ENCODE measurements at places on chromosomes 5 and 9.

- DNase-seq, result no peak
These were observed 1383.5 kb downstream of the PTPRD start for GRCh38 chr9:9229269-9229668.

GRCh38 chr5:91264311-91265051 is 118.6 kb downstream of the ARRDC3 start:
- no peak for DNase-seq

GRCh38 chr9:135512904-135513303 is 8.3 kb upstream of the LCN1 start:
- DNase-seq, result no peak

GRCh38 chr5:113678924-113679575 is 165.6 kb downstream of the YTHDC2 start:
- DNase-seq, result peak; percentile 15

GRCh38 chr5:73393611-73394489 is 54.7 kb downstream of the FOXD1 start:
- no peak for DNase-seq

DNA sequence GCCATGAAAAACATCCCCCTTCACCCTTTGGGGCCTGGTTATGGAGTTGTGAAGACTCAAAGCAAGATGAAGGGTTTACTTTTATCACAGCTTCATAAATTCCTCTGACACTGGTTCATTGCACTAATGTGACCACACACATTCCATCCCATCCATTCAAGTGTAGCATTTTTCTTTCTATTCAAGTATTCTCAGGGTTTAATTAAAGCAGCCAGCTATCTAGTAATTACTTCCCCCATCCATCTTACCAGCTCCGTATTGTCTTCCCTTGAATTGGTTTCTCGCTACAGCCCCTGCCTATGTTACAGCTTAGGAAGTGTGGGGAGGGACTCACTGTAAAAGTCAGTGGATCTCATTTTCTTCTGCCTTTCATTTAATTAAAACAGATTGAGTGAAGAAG is 387.0 kb upstream of the RFX3 start:
- peak; percentile 49 for DNase-seq

DNA sequence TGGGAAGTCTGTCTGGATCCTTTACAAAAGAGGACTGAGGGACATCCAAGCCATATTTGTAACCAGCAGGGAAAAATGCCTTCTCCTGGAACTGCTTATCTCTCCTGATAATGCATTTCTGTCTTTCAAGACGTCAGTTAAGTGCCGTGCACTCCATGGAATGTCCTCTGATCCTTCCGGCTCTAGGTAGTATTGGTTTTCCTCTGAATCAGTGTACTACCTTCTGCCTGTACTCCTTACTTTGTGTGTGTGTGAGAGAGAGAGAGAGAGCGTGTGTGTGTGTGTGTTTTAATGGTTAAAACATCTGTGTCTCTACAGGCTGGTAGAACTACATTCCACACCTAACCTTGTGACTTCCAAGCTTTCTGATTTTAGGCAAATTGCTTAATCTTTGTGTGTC is 89.9 kb downstream of the PIP5K1B start:
- DNase-seq, result peak; percentile 52

GRCh38 chr5:95426227-95426626 is 35.1 kb downstream of the FAM81B start:
- DNase-seq, result no peak

GRCh38 chr5:61076626-61077025 is 85.6 kb downstream of the SMIM15 start:
- DNase-seq, result no peak

GRCh38 chr5:88674356-88675167 is 208.4 kb downstream of the MEF2C start:
- no peak for DNase-seq

DNA sequence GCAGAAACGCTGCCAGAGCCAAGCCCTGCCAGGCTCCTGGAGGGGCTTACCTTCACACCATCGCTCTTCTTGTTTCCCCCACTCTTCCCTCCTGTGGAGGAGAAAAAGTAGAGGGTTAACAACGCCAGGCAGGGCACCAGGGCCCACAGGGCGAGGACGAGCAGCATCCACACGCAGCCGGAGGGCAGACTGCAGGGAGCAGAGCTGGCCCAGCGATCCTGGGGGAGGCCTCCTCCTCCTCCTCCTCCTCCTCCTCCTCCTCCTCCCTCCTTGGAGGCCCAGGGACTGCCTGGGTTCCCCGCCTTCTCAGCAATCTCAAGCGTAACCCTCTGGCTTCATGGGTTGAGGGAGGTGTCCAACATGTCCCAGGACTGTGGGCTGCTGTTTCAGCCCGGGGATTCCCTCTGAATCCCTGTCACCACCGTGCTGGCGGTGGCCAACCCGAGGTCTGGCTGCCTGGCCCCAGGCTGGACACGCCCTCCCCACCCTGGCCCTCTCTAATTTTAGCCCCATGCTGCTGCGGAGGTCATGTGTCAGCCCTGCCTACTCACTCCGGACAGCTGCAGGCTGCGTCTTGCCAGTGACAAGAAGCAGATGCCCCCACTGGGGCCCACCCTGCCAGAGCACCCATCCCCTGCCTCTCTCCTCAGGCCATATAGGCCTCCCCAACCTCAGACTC is 44.3 kb downstream of the CAMK2A start:
- DNase-seq, result no peak

GRCh38 chr9:91760906-91761305 is 189.1 kb downstream of the ROR2 start:
- DNase-seq, result no peak

- DNase-seq, result no peak
These were observed 49.8 kb downstream of the RASEF start for GRCh38 chr9:83012922-83013838.

- DNase-seq, result no peak
These were observed 270.2 kb upstream of the DAPK1 start for GRCh38 chr9:87227456-87227855.

DNA sequence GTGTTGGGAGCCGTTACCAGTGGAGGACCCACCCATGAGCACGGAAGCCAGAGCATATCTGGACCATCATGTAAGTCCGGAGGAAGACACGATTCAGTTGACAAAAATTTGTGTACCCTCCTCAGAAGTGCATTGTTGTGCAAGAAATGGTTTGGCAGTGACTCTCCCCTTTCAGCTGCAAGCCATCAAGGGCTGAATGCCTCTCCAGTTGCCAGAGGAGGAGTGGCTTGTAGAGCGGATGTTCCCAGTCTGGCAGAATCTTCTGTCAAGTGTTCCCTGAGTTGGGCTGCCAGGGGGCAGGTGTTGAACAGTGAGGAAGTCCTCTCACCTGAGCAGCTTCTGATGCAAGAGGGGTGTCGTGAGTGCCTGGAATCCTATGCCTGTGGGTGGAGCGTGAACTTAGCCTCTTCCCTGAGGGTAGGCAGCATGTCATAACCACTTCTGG is 27.6 kb upstream of the CDKN2AIPNL start:
- peak; percentile 91 for DNase-seq

DNA sequence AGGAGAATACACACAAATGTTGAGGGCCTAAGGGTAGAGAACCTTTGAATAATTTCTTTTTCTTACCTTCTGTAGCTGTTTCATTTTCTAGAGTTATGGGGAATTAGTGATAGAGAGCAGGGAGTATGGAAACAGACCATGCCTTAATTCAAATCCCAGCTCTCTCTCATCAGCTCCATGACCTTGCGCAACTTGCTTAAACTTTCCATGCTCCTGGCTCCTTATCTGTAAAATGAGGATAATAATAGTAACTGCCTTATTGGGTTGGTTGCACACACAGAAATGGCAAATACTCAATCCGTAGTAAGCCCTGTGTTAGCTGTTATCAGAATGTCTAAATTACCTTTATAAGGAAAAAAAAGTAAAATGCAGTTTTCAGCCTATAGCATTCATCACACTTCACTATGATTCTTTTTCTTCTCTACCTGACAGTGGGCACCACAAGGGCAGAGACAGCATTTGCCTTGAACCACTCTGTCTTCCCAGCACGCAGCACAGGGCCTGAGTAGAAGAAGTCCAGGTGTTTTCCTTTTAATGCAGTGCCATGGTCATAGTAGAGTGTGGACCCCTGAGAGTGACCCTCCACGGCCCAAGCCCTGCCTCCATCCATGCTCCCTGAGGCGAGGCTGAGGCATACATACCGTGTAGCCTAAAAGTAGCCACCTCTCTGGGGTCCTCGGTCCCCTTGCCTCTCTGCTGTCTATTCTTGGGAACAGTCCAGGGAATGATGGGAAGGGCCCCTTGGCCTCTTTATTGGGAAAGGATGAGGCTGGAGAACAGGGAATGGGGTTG is 17.4 kb downstream of the C5orf15 start:
- no peak for DNase-seq

DNA sequence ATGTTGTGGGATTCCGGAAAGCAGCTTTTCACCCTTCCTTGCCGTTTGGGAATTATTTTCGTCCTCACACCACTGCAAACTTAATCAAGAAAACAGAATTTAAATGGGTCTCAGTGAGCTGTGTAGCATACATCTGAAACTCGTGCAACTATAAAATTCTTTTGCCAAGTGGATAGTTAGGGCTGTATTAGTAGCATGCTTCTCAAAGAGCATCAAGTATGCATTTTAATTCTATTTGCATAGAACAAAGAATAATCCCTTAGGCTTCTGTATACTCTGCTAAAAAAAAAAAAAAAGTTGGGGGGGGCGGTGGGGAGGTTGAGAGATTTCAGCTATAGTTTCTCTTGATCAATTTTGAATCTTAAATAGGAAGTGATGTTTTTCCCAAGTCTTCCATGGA is 11.8 kb upstream of the APBA1 start:
- no peak for DNase-seq
